CD4-positive, alpha-beta T cell treated with Interleukin-1 beta for 1 hour (primary cell): ENCODE measurements at places on chromosomes 3 and 15.

DNA sequence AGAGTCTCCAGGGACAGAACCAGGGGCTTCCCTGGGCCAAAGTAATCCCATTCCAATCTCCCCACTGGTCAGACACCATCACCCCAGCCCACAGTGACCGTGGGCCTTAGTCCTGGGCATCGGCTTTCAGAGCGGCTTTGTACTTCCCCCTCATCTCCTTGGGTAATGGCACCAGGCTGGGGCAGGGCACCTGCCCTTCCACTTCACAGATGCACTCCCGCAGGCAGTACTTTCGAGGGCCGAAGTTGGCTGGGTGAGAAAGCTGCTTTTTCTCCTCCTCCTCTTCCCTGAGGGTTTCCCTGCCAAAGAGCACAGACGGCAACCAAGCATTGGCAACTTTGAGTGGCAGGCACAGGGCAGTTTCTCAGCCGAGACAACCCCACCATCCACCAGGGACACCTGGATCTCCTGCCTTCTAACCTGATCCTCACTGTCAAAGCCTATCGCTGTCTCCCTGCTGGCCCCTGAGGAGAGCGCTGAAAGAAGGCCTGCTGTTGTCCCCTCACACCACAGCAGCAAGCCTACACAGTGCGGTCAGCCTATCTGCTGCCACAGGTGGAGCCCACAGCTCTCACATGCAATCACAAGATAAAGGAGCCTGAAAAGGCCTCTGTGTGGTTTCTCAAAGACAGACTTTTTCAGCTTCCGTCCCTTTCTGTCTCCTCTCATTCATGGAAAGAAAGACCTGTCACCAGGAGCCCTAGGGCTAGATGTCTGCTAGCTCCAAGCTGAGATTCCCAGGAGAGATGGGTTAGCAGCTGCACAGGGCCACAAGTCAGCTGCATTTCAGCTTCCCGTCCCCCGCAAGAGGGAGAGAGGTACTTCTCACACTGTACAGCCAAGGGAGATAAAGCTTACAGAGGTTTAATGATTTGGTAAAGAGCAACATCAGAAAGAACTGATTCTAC, 12.5 kb downstream of the MRPS25 start:
- DNase-seq, result no peak

- no peak for DNase-seq
Observed at GRCh38 chr15:79562403-79562815, 130.3 kb downstream of the MINAR1 start.

DNA sequence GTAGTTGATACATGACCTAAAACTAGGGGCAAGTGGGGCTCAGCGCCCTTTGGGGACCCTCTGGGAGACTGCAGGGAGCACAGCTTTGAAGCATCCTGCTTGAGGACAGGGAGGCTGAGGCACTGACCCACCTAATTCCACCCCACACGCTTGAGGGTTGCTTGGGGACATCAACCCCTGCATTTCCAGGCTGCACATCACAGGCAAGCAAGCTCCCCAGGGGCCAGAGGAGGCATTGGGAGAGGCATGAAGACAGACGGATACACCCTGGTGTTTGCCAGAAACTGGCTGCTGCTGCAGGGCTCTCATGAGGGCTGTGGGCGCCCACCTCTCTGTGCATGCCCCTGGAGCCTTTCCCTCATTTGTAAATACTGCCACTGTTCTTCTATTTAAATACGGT, 99.3 kb downstream of the ABHD5 start:
- DNase-seq, result no peak

DNA sequence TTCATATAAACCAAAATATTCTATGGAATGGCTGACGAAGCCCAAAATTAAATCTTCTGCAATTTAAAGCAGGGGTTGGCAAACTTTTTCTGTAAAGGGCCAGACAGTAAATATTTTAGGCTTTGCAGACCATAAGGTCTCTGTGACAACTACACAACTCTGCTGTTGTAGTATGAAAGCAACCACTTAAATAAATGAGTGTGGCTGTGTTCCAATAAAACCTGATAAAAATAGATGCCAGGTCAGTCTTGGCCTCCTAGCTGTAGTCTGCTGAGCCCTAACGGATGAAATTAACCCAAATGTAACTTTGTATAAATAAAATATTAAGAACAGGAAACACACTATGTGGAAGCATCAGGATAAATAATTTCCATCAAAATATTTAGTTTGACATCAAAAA, 104.2 kb downstream of the FBXL22 start:
- no peak for DNase-seq

DNA sequence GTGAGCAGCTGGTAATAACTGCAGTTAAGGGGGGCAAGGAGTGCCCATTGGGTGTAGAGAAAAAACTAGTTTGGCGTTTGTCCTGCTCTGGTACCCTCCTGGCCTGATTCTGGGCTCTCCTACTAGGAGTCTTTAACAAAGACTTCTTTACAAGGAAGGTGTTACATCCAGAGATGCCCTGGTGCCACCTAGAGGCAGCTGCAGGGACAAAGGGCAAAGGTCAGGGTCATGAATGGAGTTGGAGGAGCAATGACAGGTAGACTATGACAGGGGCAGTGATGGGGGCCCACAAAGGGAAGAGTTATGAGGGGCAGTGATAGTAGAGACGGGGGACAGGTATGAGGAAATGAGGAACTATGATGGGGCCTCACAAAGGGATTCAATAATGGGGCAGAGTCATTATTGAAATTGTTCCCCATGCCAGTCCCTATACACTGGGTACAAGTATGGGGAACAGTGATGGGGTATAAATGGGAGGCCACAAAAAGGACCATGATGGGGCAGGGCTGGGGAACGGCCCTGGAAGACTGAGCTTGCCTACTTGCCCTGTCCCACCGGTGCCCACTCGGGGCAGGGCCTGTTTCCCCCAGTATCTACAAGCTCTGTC, 7.9 kb downstream of the CCDC71 start:
- DNase-seq, result peak; percentile 64

GRCh38 chr3:114436182-114436581, 142.4 kb downstream of the TIGIT start:
- no peak for DNase-seq

DNA sequence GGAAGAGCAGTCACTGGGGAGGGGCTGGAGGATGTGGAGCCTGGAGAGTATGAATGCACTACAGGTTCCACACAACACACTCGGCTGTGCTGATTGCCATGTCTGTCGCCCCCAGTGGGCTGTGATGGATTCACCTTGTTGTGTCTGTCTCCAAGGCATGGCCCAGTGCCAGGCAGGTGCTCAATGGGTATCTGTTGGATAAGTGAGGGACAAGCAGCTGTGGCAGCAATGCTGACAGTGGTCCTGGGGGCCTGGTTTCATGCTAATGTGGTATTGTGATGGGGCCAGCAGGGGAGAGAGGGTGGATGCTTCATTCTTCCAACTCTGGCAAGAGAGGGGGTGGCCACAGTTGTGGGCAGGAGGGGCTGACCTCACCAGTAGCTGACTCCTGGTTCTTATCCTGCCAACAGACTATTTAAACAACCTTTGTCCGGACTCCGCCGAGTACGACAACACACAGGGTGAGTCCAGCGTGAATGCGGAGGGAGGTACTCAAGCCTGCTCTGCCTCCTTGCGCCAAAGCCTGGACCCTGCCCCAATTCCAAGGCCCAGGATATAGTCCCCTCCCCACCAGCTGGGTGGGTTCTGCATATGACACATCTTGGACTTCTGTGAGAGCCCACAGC, 47.3 kb upstream of the NR2C2 start:
- DNase-seq, result no peak

DNA sequence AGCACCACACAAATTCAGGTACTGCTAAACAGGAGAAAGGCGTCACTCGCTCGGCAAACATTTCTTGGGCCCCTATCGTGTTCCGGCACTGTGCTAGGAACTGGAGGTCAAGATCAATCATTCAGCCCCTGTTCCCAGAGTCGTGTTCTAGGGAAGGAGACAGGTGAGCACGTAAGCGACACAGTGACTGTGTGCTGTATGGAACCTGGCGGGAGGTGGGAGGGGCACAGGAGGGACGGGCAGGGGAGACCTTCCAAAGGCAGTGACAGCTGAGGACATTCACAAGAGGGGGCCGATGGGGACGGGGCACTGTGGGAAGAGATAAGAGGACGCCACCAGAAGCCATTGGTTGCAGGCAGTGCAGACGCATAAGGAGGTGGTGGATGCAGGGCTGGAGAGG, 32.2 kb downstream of the BDH1 start:
- DNase-seq, result no peak

- no peak for DNase-seq
Observed at GRCh38 chr3:56320883-56321282, 147.4 kb downstream of the ERC2 start.

GRCh38 chr3:161070980-161071663, 34.0 kb downstream of the B3GALNT1 start:
- DNase-seq, result no peak

- no peak for DNase-seq
Observed at GRCh38 chr3:126125341-126125740, 41.4 kb upstream of the SLC41A3 start.

DNA sequence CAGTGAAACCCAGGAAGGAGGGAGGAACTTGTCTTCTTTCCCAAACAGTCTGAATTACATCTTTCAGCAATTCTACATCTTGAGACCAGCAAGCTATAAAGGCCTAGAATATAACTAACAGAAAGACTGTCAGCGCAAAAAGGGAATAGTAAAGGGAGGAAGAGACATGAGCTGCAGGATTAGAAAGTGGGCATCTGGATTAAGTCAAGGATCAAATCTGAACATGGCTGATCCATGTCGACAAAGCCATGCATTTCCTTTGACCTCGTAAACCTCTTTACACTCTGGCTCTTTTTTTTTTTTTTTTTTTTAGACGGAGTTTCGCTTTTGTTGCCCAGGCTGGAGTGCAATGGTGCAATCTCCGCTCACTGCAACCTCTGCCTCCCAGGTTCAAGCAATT, 35.4 kb upstream of the KCNMB3 start:
- DNase-seq, result no peak

GRCh38 chr3:183764847-183765731, 60.3 kb downstream of the MAP6D1 start:
- DNase-seq, result no peak

DNA sequence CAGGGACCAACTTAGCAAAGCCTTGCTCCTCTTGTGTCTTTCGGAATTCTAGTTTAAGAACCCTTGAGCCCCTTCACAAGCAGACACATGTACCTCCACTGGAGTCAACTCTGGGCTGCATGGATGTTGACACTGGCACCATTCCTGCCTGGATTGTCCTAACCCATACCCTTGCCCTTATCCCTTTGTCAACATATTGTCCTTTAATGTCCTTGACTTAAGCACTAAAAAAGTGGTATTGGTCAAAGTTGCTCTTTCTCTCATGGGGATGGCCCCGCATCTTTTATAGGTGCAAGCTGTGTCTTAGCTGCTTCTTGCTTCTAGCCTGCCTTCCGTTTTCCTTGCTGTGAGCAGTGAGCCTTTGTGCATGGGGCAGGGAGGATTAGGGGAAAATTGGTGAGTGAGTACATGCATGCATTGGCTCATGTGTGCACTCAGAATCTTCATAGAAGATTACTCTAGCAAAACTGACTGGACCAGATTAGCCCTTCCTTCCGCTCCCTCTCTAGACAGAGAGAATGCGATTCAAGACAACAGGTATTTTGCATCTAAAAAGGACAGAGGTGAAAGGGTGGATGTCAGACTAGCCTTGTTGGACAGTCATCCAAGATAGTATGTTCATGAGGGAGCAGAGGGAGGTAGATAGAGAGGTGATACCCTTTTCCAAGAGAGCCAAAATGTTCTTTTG, 42.4 kb downstream of the TGFBR2 start:
- DNase-seq, result no peak

DNA sequence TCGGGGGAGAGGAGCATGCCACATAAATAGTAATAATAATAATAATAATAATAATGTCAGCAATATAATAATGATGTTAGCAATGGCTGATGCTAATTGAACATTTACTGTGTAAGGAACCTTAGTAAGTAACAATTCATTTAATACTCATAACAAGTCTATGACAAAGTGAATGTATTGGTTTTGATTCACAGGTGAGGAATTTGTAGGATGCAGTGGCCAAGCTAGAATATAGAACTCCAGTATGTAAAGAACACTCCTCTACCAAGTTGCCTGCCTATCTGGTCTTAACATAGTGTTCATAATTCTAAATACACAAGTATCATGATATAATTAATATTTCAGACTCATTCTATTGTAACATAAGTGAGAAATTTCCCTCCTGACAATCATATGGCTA, 1016.5 kb downstream of the ROBO1 start:
- DNase-seq, result no peak

- DNase-seq, result no peak
Observed at GRCh38 chr3:109559389-109559788, 222.0 kb upstream of the DPPA4 start.

GRCh38 chr3:57546616-57547015, 2.5 kb upstream of the DNAH12 start:
- no peak for DNase-seq

GRCh38 chr3:81624756-81625155, 136.7 kb downstream of the GBE1 start:
- DNase-seq, result no peak

GRCh38 chr15:72288796-72289596, 16.6 kb upstream of the PARP6 start:
- DNase-seq, result no peak

GRCh38 chr3:52046186-52046901, 10.0 kb downstream of the DUSP7 start:
- DNase-seq, result no peak

DNA sequence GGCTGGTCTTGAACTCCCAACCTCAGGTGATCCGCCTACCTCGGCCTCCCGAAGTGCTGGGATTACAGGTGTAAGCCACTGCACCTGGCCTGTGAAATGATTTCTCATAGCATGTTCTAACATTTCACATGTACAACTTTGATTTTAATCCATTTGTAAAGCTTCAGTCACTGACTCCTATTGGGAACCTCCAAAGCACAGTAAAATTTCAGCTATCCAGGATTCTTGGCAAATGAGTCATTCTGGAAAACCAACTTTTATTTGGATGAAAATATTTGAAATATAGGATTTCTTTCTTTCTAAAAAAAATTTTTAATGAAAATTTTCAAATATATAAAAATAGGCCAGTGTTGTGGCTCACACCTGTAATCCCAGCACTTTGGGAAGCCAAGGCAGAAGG, 2.7 kb upstream of the LMAN1L start:
- DNase-seq, result no peak

DNA sequence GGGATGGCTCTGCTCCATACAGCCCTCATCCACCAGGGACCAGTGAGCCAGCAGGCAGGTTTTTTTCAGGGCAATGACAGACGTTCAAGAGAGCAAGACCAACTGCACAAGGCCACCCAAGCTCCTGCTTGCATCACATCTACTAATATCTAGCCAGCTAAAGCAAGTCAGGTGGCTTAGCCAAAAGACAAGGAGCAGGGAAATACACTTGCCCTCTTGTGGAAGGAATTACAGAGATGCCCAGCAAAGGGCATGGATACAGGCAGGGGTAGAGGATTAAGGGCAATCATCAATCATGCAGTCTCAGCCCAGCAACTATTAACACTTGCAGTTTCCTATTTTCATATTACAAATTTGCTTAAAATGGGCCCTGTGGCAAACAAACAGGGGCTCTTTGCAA, 81.5 kb upstream of the NTRK3 start:
- DNase-seq, result no peak
